Frontal cortex (tissue), 4 donors: ENCODE measurements at places on chromosomes 1 and 21.

- no peak for DNase-seq
Observed at GRCh38 chr1:217564833-217565232, 66.1 kb downstream of the GPATCH2 start.

- DNase-seq: no peak
Observed at GRCh38 chr21:38355353-38355752, 98.6 kb downstream of the KCNJ15 start.

DNA sequence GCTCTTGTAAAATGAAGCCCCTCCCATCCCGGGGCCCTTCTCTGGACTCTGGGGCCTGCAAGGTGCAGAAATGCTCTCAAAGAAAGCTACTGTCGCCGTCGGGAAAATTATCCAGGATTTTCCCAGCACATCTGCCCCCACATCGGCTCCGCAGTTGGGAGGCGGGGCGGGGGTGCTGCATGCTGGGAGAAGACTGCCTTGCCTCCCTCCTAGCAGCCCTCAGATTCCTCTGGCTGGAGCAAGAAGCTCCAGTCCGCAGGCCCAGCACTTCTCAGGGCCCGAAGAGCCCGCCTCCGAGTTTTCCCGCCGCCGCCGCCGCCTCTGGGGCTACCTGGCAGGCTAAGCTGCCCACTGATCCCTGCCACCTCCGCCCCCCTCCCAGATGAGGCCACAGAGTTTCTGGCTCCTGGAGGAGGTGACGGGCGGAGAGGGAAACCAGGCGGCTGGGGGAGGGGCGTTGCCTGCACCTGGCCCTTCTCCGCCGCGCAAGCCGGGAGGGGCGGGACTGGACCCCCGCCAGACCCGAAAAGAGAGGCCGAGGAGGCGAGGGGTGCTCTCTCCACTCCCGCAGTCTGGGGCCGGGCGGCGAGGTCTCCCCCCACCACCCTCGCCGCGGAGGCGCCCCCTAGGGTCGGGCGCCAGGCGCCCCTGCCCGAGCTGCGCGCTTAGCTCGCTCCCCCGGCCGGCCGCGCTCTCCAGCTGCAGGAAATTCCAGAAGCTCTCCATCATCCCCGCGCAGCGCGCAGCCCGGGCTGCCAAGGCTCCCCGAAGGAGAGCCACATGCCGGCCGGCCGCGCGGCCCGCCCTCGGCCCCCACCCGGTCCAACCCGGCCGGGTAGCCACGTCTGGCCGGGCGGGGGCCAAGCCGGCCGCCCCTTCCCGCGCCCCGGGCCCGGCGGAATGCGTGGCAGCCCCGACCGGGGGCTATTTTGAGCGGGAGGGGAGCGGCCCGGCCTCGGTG is 28.8 kb downstream of the AHDC1 start:
- peak; percentile 67 for DNase-seq

GRCh38 chr1:64901663-64902062 is 64.7 kb downstream of the JAK1 start:
- DNase-seq: no peak

GRCh38 chr1:3333903-3334302 is 120.6 kb upstream of the ARHGEF16 start:
- DNase-seq: no peak

DNA sequence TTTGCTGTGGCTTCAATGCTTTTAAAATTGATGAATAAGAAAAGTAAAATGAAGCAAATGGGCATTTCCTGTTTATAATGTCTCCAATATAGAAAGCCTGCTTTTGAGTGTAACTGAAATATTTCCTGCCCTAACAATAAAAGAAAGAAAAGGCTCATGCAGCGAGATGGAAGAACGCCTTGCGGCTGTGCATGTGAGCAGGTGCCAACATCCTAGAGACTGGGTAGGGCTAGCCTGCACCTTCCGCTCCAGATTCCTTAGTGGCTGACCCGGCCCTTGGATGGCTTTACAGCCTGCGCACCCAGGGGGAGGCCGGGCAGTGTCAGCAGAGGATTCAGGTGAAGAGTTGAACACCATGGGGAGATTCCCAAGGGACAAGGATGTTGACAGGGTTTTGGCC is 21.8 kb downstream of the CNIH3 start:
- DNase-seq: no peak
